RPMI7951 (cell line): ENCODE measurements at places on chromosomes 12 and 14. TPM values are rescaled to one million over a fixed set of nuclear protein-coding genes. Genes with fewer than 3 reads are reported as not detected.

Gene GLIPR1L1
- not detected in 2 replicates for total RNA-seq

GRCh38 chr12:106248312-106248845, 559 bp upstream of the CKAP4 start:
- peak; percentile 70 for DNase-seq

DNA sequence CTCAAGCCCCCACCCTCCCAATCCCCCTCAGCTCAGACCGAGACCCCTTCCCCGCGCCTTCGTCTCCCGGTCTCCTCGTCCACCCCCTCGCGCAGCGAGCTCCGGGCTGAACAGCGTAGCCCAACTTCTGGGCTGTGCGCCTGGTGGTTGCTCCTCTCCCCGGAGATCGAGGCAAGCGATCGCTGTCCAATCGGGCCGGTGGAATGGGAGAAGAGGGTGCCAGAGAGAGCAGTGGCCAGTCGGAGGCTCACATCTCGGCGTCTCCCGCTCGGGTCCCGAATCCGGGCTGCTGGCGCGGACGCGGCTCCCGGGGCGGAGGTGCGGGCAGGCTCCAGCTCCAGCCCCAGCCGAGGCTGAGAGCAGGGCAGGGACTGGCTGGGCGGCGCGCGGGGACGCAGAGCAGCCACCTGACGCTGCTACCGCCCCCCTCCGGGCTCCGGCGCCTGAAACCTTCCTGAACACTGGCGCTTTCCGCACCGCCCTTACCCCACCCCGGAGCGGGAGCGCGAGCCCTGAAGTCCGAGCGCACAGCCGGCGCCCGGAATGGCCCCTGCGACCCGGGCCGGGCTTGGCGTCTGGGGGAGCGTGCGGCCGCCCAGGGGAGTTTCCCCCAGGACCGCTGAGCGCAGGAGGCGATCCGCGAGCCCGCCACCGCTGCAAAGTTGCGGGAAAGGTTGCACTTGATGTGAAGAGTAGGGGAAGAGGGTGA, 508 bp upstream of the KCNH5 start:
- DNase-seq, result no peak

- DNase-seq, result peak; percentile 61
These were observed 40.9 kb downstream of the TSHR start for GRCh38 chr14:80996049-80996901.

DNA sequence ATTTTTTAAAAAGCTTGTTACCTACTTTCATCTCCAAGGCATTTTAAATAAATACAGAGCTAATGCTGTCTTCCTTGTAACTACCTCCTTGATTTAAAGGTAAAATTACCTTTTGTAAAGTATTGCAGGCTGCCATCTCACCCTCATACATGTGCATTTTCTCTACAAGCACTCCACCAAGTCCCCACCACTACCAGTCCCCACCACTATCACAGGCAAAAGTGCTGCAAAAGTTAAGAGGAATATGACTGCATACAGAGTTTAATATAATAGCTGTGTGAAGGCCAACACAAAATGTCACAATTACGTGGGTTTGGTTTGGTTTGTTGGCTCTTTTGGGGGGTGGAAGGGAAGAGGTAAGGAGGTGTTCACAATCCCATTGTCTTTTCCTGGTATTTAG, 9.6 kb downstream of the SIX1 start:
- no peak for DNase-seq
